ENCODE measurements at places on chromosomes 2 and 18.

DNA sequence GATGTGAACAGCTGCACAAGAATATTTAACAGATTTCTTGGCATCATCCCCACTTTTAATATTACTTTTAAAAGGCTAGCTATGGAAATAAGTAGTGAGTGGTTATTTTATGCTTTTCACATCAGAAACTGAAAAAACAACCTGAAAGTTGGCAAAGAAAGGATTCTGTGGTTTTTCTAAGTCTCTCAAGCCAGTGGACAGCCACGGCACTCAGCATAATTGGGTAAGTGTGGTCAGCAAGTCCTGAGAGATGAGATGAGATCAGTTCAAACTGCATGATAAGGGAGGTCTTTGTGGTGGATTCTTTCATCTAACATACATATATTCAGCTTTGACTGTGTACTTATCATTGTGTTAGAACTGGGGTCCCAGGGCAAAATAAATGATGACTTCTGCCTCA lies 105.2 kb downstream of the LYPD6B start:
- no peak for DNase-seq

- no peak for DNase-seq
Measured at GRCh38 chr18:80056095-80056494, 21.9 kb downstream of the RBFA start.

- DNase-seq: no peak
Measured at GRCh38 chr2:123808243-123808642, 216.8 kb upstream of the CNTNAP5 start.

GRCh38 chr18:48356151-48356745 lies 52.9 kb downstream of the ZBTB7C start:
- no peak for DNase-seq

GRCh38 chr2:29010946-29011345 lies 29.8 kb downstream of the TOGARAM2 start:
- DNase-seq: no peak
